T-helper 1 cell (primary cell): ENCODE measurements at places on chromosomes 12 and 14.

GRCh38 chr12:54032627-54033100 lies at the start of gene HOXC5:
TSS of gene HOXC5 (plus strand) at chr12:54033050. CDS start at chr12:54033123, 73 bp downstream.
- DNase-seq = peak; percentile 29

DNA sequence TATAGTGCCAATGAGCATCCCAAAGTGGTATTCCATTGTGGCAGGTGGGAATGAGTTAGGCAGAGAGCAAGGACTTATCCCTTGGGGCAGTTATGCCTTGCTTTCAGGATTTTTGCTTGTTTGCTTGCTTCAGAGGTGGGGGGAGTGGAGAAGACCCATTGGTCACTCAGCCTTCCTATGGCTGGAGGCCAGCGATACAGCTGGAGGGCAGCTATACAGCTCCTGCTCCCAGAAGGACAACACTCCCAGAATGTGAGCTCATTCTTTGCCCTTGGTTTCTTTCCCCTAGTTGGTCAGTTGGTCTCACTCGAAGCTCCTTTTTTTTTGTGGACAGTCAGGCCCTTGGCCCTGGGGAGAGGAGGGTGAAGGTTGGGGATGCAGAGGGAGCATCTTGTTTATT lies 14.5 kb downstream of the KRT83 start:
- no peak for DNase-seq

- DNase-seq = no peak
These were observed 942 bp downstream of the ATF7IP start for GRCh38 chr12:14366209-14367039.

GRCh38 chr14:98008381-98009113 lies 1211.4 kb downstream of the VRK1 start:
- no peak for DNase-seq

GRCh38 chr12:131335456-131335855 lies 375.4 kb upstream of the SFSWAP start:
- DNase-seq = no peak

GRCh38 chr12:46773586-46774321 lies 52.0 kb downstream of the SLC38A4 start:
- DNase-seq = no peak

GRCh38 chr12:107225635-107226034 lies 132.3 kb upstream of the CRY1 start:
- DNase-seq = no peak

- peak; percentile 54 for DNase-seq
These were observed at the start of gene CEP170B for GRCh38 chr14:104865081-104865630. TSS of gene CEP170B (plus strand) at chr14:104865268. CDS start at chr14:104868451, 3,183 bp downstream.
